ENCODE measurements at places on chromosomes 13 and 19.

GRCh38 chr13:50521006-50521830 is 322.3 kb downstream of the DLEU7 start:
- no peak for ATAC-seq

GRCh38 chr19:4969772-4970531 is 1.0 kb downstream of the KDM4B start:
- no peak for ATAC-seq

DNA sequence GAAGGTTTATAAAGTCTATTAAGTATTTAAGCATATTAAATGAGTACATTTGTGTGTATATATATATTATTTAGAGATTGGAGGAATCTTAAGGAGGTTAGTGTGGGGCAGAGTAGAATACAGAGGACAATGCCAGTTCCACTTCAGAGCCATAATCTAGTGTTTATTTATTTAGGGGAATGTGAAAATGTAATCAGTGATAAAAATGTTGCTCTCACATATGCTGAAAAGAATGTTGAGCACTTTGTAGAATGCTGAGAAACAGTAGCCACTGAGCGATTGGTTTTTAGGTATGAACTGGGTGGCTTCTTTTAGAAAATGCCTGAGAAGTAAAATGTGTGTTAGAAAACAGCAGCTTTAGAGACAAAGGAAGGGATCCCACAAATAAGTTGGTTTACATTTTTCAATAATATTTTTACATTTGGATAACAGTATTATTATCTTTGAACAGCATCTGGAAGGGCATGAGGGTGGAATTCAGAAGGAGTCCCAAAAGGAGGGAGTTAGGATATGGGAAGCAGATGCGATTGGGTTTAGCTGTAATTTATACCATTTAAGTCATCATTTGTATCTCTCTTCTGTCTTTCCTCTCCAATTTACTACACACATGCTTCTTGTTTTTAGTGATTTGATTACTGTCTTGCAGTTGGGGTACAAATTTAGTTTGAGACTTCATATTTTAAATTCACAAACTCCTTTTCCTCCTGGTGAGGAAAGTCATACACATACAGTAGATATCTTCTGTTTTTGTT is 68.6 kb downstream of the NDFIP2 start:
- no peak for ATAC-seq

DNA sequence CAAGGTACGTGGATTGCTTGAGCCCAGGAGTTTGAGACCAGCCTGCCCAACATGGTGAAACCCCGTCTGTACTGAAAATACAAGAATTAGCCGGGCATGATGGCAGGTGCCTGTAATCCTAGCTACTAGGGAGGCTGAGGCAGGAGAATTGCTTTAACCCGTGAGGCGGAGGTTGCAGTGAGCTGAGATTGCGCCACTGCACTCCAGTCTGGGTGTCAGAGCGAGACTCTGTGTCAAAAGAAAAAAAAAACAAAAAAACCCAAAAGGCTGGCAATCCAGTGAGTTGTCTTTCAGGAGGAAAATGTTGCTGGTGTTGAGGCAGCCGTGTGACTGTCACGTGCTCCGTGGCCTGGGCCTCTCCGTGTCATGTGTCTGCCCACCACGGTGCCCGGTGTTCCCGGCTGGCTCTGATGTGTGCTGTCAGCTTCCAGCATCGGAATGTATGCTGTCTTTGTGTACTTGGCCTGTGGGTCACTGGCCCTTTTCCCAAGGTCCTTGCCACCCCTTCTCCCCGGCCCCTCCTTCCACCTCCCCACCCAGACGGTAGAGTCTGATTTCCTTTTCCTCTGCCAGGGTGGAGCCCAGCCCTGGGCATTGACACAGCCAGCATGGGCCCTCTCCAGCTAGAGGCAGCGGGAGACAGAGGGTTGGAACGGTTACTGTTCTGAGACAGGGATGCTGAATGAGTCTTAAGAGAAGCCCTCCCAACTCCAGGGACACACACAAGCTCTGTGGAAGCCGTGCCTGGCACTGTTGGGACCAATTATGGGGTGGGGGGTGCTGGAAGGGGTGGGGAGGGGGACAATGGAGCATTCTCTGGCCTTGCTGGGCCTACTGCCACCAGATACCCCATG is 7.2 kb upstream of the TUBB4A start:
- no peak for ATAC-seq

GRCh38 chr19:56111601-56112312 is 9.3 kb downstream of the ZNF787 start:
- peak; percentile 94 for ATAC-seq

Data from activated T-helper 17 cell treated with anti-CD3 and anti-CD28 coated beads, Interleukin-2, amount 50 U/mL, for 72 hours (primary cell).